ENCODE measurements at places on chromosomes 7 and 10. TPM values are rescaled to one million over a fixed set of nuclear protein-coding genes. Genes with fewer than 3 reads are reported as not detected.

Gene ZNF804B
- not detected for polyA plus RNA-seq

Gene GPR141
- not detected for polyA plus RNA-seq

Gene SDHAF3
- 37.9 TPM for polyA plus RNA-seq

Gene PTF1A
- polyA plus RNA-seq = not detected

Gene FAM180A
- polyA plus RNA-seq = not detected

Gene PRLHR
- not detected for polyA plus RNA-seq

Gene SPDYE9
- polyA plus RNA-seq = 0.19 TPM

Gene ECHDC3
- polyA plus RNA-seq = 0.73 TPM

Gene AASS
- 0.68 TPM for polyA plus RNA-seq

Gene SAP25
- polyA plus RNA-seq = 0.73 TPM

Gene CPA5
- not detected for polyA plus RNA-seq

Gene MRLN
- not detected for polyA plus RNA-seq

Gene LIPK
- polyA plus RNA-seq = not detected

Gene GNAI1
- polyA plus RNA-seq = 0.10 TPM

Gene TRIM24
- polyA plus RNA-seq = 8.7 TPM

Gene KNDC1
- polyA plus RNA-seq = 0.05 TPM

Gene PNLIPRP3
- not detected for polyA plus RNA-seq

Gene GIMAP1
- polyA plus RNA-seq = 3.0 TPM

Gene BEND7
- not detected for polyA plus RNA-seq

Gene ZNF467
- polyA plus RNA-seq = not detected

Gene MINDY4
- polyA plus RNA-seq = 0.25 TPM

Gene OR2A1
- not detected for polyA plus RNA-seq

Gene NAT16
- polyA plus RNA-seq = not detected

Gene PNLIPRP1
- not detected for polyA plus RNA-seq

Gene NEUROG3
- polyA plus RNA-seq = not detected

Gene PAX4
- polyA plus RNA-seq = not detected

Gene FRMPD2
- not detected for polyA plus RNA-seq

Gene DNAJB9
- 29.5 TPM for polyA plus RNA-seq

Gene BCCIP
- polyA plus RNA-seq = 70.0 TPM

Gene LRRD1
- not detected for polyA plus RNA-seq

Gene ATG9B
- 11.2 TPM for polyA plus RNA-seq

Gene HSPA12A
- polyA plus RNA-seq = 6.7 TPM

Gene FBXO24
- 0.36 TPM for polyA plus RNA-seq

Gene BHLHA15
- 5.3 TPM for polyA plus RNA-seq

Gene GRID2IP
- polyA plus RNA-seq = 0.09 TPM
